ENCODE measurements at places on chromosomes 11 and 22.

GRCh38 chr11:64291752-64292459, 804 bp downstream of the KCNK4 start:
- DNase-seq = no peak

- DNase-seq = no peak
Observed at GRCh38 chr11:45924927-45925326, 2.5 kb downstream of the LARGE2 start.

DNA sequence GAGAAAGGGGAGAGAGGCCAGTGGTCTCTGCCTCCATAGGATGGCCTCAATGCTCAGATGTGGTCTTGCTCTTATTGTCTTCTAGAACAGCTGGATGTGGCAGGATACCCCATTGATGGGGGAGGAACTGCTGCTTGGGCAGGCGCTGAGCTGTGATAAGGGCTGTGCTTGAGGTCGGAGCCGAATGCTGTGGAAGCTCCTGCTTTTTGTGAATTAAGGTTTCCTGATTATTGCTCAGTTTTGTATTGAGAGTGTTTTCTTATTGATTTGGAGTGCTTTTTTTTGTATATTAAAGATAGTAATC, 57.2 kb downstream of the CABIN1 start:
- DNase-seq = no peak

DNA sequence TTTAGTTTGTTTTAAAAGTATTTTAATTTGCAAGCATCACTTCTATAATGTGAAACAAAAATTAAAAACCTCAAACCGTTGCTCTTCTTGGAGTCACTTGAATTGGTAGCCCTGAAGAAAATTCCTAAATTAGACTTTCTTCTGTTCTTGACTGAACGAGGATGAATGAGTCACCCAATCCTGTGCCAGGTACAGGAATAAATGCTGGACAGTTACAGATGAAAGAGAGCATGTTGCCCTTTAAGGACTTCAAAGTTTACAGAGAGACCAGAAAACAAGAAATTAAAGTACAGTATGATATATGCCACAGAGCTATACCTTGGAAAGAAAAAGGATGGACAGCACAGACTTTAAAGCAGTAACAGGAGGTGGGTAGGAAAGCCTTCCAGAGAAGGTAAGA, 41.3 kb upstream of the CXCR5 start:
- no peak for DNase-seq

DNA sequence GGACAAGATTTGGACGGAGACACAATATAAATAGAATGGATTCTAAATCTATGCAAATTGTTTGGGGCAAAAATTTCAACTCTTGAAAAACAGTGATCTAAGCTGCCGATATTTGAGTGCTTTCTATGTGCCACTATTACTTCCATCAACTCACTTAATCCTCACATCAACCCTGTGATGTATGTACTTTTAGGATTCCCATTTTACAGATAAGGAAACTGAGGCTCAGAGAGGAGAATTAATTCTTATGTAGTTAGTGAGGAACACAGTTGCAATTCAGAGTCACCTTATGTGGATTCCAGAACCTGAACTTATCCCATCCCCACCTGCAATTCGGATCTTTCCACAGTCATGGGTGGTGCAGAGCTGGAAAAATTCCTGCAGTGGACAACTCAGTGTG, 60.3 kb downstream of the TSPAN18 start:
- no peak for DNase-seq

- peak; percentile 94 for DNase-seq
Observed at GRCh38 chr11:27423125-27423524, 49.5 kb downstream of the LGR4 start.

GRCh38 chr11:119691020-119691666, 37.9 kb downstream of the NECTIN1 start:
- no peak for DNase-seq

DNA sequence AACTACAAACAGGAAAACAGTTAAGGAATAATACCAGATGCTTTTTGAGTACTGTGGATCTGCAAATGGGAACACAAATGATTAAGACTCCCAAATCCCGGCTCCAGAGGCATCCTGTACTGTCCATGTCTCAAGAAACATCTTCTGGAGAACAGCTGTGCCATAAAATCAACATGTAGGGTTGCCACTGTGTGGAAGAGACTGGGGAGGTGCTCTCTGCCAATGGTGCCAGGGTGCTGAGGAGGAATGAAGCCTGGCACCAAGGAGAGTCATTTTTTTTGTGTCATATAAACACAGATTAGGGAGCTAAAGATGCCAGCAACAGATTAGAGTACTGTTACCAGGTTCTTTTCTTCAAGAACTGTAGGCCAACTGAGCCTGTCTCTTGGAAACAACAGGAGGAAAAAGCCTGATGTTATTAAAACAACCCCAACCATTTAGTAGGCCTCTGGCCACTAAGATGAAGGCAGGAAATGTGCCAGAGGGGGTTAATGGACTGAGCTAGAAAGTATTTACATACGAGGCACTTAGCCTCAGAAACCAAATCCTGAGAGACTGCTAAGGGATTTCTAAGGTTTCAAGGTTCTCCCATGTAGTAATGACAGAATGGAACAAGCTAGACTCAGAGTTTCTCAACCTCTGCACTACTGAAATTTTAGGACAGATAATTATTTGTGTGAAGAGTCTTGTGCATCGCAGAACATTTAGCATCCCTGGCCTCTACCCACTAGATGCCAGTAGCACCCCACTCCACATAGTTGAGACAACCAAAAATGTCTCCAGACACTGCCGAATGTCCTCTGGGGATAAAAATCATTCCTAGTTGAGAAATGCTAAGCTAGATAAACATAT, 54.6 kb upstream of the CHRM4 start:
- DNase-seq = no peak

DNA sequence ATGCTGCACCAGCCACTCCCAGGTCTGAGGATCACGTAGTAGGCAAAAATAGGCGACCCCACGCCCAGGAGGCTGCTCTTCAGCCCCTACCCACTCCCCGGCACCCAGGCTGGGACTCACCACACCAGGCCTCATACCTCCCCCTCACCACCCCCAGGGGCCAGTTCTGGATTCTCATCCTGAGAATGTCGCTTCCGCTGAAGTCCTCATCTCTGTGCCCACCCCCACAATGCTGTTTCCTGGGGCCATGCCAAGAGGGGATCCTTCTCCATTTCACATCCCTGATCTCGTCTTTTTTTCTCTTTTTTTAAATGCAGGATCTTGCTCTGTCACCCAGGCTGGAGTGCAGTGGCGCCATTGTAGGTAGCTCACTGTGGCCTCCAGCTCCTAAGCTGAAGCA, 1.7 kb upstream of the OSM start:
- DNase-seq = no peak

- no peak for DNase-seq
Observed at GRCh38 chr22:46673205-46673604, 53.0 kb downstream of the GRAMD4 start.

DNA sequence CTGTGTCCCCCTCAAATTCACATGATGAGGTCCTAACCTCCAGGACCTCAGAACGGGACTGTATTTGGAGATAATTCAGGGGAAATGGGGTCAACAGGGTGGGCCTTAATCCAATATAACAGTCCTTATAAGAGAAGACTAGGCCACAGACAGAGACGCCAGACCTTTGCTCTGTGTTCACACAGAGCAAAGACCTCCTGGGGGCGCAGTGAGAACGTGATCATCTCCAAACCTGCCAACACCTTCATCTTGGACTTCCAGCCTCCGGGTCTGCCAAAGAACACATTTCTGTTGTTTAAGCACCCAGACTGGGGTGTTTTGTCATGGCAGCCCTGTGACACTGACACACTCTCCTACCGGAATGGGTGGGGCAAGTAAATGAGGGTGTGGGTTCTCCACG, 250.2 kb downstream of the MN1 start:
- DNase-seq = no peak

DNA sequence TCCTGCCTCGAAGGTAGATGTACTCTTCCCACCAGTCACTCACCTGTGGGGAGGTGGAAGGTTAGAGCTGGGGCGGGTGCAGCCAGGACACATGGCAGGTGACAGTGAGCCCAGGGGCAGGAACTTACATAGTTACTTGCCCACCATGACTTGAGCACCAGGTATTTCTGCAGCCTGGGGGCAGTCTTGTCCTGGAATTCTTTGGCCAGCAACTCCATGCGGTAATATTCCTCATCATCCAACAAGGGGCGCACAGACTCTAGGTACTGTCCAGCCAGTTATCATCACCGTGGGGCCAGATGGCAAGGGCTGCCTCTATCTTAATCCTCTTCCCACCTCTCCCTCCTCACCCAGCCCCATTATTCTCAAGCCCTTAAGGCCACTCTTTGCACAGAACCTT, 2.2 kb downstream of the CPT1B start:
- DNase-seq = peak; percentile 53

DNA sequence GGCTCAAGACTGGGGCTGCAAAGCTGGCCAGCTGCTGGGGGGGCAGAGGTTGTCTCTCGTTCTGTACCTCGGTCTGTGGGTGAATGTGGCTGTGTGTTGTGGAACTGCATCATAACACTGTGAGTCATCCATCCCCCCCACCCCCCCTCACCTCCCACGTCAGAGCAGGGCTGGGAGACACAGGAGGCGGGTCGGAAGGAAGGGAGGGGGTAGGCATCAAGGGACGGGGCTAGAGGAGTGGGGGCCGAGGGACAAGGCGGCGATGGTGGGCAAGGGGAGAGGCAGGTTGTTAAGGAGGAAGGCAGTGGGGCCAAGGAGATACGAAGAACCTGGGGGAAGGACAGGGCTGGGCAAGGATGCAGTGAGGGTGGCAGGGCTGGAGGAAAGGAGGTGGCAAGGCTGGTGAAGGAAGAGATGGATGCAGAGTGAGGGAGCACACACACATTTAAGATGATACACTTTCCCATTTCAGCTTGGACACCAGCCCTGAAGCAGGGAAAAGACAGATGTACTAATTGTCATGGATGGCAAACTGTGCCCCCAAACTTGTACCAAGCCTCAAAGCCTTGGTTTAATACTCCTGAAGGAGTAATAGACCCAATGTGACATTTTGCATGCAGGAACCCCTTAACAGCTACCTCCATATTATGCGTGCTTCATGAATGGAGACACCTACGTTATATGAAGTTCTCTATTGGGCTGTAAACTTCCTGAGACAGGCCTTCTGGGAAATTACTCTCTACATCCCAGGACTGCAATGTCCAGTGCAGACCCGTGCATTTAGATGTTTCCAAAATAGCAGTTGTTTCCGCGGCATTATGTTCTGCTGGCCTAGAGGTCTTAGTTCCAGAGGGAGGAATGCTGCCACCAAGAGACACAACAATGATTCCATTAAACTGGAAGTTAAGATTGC, at the start of gene YPEL4:
YPEL4 (minus strand) TSS at position 87 of the 913 bp plus-strand sequence. CDS start 2,805 bp downstream, outside the sequence.
- DNase-seq = peak; percentile 68

GRCh38 chr11:121326230-121326629, 33.7 kb downstream of the SC5D start:
- no peak for DNase-seq

- DNase-seq = no peak
Observed at GRCh38 chr11:62352355-62353336, 15.4 kb downstream of the ASRGL1 start.

DNA sequence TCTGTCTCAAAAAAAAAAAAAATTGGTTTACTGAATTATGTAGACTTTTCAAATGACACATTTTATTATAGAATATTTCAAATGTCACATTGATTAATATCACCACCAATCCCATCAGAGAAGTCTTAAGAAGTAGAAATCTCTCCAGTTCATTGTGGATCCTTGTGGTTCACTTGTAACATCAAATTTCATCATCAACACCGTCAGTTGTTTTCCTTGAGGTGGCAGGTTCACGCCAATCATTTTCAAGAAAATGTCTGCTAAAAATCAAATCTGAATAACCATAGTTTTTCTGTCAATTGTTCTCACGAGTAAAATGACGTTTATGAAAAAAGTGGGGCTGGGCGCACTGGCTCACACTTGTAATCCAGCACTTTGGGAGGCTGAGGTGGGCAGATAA, 50.3 kb downstream of the TMPRSS5 start:
- DNase-seq = no peak

- DNase-seq = no peak
Observed at GRCh38 chr11:13836666-13837065, 125.9 kb upstream of the SPON1 start.

DNA sequence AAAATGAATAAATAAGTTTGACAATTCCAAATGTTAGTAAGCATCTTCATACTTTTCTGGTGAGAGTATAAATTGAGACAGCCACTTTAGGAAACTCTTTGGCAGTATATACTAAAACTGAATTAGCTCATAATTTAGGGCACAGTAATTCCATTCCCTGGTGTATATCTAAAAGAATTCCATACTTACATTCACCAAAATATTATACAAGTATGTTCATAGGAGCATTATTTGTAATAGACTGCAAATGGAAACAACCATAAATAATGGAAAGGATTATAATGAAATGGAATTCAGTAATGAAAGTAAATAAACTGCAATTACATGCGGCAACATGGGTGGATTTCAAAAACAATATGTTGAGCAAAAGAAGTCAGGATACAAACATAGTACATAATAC, 315.8 kb upstream of the LRRC4C start:
- no peak for DNase-seq

DNA sequence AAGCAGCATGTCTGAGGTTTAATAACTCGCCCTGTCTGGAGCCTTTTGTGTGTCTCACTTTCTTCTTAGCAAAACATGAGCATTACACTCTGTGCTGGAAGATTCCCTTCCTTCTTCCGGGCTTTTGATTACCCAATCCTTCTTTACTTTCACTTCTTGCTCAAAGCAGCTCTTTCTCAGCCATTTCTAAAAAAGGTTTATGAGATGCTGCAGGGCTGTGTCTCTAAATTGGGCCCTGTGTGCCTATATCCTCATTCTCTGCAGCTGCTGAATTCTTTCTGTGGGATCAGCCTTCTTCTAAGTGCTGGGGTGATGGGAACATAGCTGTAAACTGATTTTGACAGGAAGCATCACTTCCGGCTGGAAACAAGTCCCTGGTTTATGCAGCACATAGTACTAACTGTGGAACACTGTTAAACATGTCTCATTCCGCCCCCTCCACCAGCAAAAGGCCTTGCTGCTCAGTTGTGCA, 71.8 kb downstream of the PIWIL4 start:
- DNase-seq = peak; percentile 38

- DNase-seq = no peak
Observed at GRCh38 chr11:133946541-133947318, 10.0 kb downstream of the IGSF9B start.

DNA sequence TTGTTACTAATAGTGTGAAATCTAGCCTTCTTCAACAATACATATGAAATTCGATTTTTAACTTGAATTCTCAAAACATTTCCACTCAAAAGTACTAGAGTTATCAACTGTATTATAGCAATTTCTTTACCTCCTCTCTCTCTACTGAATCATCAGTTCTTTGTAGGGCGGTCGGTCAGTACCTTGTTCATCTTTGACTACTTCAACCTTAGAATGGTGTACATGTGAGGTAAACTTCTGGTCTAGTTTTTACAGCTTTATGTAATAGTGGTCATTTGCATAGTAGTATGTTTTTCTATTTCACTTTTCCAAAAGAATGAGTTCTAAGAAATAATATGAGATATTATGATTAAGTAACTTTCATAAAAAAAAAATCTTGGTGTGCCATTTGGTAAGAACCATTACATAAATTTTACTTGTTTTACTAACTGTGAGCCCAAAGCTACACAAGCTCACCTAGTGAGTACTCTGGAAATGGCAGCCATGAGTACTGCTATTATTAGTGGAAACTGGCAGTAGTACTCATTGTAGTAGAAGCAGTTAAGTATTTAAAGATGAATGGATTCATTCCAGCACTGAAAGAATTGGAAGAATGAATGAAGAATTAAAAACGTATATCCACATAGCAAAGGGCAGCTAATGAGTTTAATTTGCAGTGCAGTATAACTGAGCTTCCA, 30.1 kb downstream of the SESN3 start:
- DNase-seq = no peak
